Activated CD8-positive, alpha-beta memory T cell treated with anti-CD3 and anti-CD28 coated beads, Interleukin-2, amount 10 ng/mL, durations not matched to agents 7 days and 5 days (primary cell): ENCODE measurements at places on chromosomes 11 and 22. TPM values are rescaled to one million over a fixed set of nuclear protein-coding genes. Genes with fewer than 3 reads are reported as not detected.
A peak's percentile ranks its signal among the peaks of the same experiment; 100 is the strongest.

KRTAP5-6 gene
- total RNA-seq: not detected

- no peaks in the 10 kb centered on the region for H3K36me3 ChIP-seq
- no peak overlapping the region for H3K4me3 ChIP-seq
- H3K4me1 ChIP-seq: no peaks in the 10 kb centered on the region
Observed at GRCh38 chr11:84724256-84724655, 902.9 kb downstream of the DLG2 start.

DNA sequence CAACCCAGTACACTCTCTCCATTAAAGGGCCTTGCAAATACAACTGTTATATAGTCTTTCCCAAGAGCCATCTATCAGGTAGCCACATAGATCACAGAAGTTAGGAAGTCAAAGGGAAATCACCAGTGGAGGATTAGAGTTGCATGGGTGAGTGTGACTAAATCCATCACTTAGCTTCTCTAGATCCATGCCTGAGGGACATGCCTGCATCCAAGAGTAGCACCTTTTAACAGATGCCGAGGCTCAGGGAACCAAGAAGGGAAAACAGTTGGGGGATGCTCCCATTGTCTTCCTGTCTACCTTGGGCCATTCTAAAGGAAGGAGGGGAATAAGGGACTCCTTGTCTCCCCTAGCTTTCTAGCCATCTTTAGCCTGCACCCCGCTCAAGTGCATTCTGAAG lies 77.9 kb downstream of the XRRA1 start:
- no peak overlapping the region for H3K27ac ChIP-seq
- no peaks in the 10 kb centered on the region for H3K4me1 ChIP-seq
- no peak overlapping the region for H3K4me3 ChIP-seq

GRCh38 chr11:3199537-3200295 lies 18.9 kb downstream of the MRGPRG start:
- H3K4me1 ChIP-seq: no peaks in the 10 kb centered on the region
- no peak overlapping the region for H3K4me3 ChIP-seq
- no peaks in the 10 kb centered on the region for H3K36me3 ChIP-seq
- H3K27ac ChIP-seq: no peak overlapping the region

LYVE1 gene
- total RNA-seq: not detected

GRCh38 chr11:88405853-88406252 lies 68.3 kb upstream of the CTSC start:
- H3K4me1 ChIP-seq: peaks cover 25% of the 10 kb centered on the region
- H3K4me3 ChIP-seq: no peak overlapping the region
- H3K36me3 ChIP-seq: peaks cover 5% of the 10 kb centered on the region
- no peak for DNase-seq
- H3K27me3 ChIP-seq: no peaks in the 10 kb centered on the region

DNA sequence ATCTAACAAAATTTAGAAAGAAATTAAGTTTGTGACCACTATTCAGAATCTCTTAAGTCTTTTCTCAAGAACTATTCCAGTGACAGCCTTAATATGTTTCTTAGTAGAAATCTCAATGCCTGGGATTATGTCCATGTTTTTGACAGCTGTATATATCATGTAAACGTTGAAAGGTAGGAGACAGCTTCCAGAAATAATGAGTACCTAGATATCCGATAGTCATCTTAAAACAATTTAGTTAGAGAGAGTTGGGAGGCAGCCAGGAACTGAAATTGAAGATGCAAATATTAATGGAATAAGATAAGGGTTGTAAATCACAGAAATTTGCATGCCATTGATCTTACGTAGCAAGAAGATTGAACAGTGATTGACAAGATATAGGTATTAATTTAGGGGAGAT lies 955.2 kb downstream of the JRKL start:
- H3K4me1 ChIP-seq: no peaks in the 10 kb centered on the region
- H3K27me3 ChIP-seq: no peaks in the 10 kb centered on the region
- no peaks in the 10 kb centered on the region for H3K36me3 ChIP-seq
- DNase-seq: no peak
- no peak overlapping the region for H3K4me3 ChIP-seq

DNA sequence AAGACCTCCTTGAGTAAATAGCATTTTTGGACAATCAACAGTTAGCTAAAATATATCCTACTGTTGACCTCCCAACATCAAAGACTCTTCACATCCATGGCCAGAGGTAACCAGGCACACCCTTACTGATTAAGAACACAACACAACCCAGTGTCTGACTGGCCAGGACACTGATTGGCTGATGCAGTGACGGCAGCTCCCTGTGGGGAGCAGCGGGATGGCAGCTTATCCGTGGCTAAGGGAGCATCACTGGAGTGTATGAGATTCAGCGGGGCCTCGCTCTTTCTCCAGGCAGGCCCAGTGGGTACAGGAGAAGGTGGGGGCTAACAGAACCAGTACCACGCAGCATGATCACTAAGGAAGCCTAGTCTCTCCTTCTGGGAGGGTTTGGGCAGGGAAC lies 10.3 kb upstream of the IL2RB start:
- DNase-seq: no peak
- H3K4me1 ChIP-seq: peaks cover 78% of the 10 kb centered on the region
- peaks cover 12% of the 10 kb centered on the region for H3K36me3 ChIP-seq

GRCh38 chr11:66846671-66847091 lies 3.4 kb downstream of the RCE1 start:
- H3K36me3 ChIP-seq: peaks cover 6% of the 10 kb centered on the region
- no peaks in the 10 kb centered on the region for H3K27me3 ChIP-seq
- H3K27ac ChIP-seq: no peak overlapping the region
- peak; percentile 37 for DNase-seq
- peaks cover 26% of the 10 kb centered on the region for H3K4me1 ChIP-seq

DNA sequence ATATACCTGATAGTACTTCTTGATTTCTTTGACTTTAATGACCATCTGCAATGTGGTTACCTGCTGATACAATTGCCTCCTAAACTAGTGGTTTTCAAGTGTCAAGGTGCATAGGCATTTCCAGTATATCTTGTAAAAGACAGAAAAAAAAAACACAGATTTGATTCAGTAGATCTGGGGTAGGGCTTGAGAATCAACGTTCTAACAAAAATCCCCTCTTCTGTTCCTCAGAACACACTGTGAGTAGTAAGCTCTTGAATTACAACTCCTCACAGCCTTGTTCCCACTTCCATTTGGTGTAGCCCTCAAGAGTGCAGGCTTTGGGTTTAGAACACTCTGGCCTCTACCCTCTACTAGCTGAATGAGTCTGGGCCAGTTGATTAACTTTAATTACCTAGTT lies 78.0 kb upstream of the CTSC start:
- peak overlapping the region; percentile 84 for H3K27ac ChIP-seq
- peaks cover 33% of the 10 kb centered on the region for H3K36me3 ChIP-seq
- no peak for DNase-seq
- H3K27me3 ChIP-seq: peaks cover 2% of the 10 kb centered on the region

DNA sequence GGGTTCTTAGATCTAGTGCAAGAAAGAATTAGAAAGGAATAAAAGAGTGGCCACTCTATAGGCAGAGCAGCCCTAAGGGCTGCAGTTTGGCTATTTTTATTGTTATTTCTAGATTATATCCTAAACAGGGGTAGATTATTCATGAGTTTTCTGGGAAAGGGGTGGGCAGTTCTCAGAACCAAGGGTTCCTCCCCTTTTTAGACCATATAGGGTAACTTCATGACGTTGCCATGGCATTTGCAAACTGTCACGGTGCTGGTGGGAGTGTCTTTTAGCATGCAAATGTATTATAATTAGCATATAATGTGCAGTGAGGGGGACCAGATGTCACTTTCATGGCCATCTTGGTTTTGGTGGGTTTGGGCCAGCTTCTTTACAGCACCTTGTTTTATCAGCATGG lies 44.6 kb downstream of the METTL15 start:
- H3K4me1 ChIP-seq: no peaks in the 10 kb centered on the region
- no peaks in the 10 kb centered on the region for H3K27me3 ChIP-seq
- no peak overlapping the region for H3K27ac ChIP-seq
- DNase-seq: no peak
- H3K4me3 ChIP-seq: no peak overlapping the region
- H3K36me3 ChIP-seq: peaks cover 26% of the 10 kb centered on the region

GRCh38 chr22:32721328-32722180 lies 80.0 kb upstream of the TIMP3 start:
- no peak overlapping the region for H3K27ac ChIP-seq
- peaks cover 3% of the 10 kb centered on the region for H3K36me3 ChIP-seq
- no peak overlapping the region for H3K4me3 ChIP-seq
- no peak for DNase-seq

KCNJ5 gene
- total RNA-seq: not detected

DNA sequence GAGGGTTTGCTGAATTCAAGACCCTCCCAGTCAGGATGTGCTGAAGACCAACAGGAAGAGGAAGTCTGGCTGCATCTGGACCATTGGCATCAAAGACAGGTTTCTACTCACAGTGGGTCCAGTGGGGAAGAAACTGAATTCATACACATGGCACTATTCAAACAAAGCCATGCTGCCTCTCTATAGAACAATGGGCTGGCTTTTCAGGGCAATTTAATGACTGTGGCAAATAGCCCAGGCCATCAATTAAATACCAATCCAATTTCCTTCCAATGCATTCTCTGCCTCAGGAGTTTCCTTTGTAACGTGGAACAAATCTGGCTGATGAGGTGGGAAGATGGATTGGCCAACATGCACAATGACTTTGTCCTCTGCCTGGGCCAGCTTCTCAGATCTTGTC lies 98.6 kb downstream of the SEZ6L start:
- H3K4me1 ChIP-seq: no peaks in the 10 kb centered on the region
- DNase-seq: no peak
- no peak overlapping the region for H3K27ac ChIP-seq
- no peak overlapping the region for H3K4me3 ChIP-seq

DNA sequence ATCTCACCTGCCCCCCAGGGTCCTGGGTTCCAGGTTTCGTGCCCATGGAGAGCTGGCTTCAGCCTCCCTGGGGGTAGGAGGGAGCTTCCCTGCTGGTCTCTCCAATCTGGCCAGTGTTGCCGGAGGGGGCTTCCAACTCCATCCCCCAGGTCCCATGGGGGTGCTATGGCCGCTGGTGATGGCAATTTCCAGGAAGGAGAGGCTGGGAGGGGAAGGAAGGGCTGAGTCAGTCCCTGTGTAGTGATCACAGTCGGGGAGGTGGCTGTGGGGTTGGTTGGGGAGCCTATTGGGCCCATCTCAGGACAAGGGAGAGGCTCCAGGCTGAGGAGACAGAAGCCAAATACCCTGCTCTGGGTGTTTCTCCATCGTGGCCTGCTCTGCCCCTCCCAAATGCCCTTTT lies 5.7 kb upstream of the CDC42EP2 start:
- no peaks in the 10 kb centered on the region for H3K4me1 ChIP-seq
- peaks cover 6% of the 10 kb centered on the region for H3K27me3 ChIP-seq
- no peak overlapping the region for H3K27ac ChIP-seq
- DNase-seq: no peak
- peaks cover 4% of the 10 kb centered on the region for H3K36me3 ChIP-seq
